SK-N-MC (cell line): ENCODE measurements at places on chromosomes 7 and 10.

- no peak for DNase-seq
These were observed 15.5 kb upstream of the JAZF1 start for GRCh38 chr7:28195910-28196620.

DNA sequence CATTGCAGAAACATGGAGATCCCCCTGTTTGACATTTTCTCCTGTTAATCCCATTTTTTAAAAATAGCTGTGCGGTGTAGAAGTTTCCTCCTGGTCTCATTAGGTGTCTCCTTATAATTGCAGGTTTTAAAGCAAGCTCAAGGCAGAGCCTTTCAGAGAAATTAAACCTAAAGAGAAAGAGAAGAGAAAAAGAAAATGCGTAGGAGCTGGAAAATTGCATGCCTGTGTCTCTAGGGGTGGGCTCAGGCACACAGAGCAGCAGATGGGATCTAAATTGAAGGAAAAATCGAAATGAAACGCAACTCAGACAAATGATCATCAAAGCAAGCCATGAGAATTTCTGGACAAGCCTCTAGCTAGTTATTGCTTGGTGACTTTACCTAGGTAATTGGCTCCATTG is 40.1 kb downstream of the GPR26 start:
- no peak for DNase-seq

DNA sequence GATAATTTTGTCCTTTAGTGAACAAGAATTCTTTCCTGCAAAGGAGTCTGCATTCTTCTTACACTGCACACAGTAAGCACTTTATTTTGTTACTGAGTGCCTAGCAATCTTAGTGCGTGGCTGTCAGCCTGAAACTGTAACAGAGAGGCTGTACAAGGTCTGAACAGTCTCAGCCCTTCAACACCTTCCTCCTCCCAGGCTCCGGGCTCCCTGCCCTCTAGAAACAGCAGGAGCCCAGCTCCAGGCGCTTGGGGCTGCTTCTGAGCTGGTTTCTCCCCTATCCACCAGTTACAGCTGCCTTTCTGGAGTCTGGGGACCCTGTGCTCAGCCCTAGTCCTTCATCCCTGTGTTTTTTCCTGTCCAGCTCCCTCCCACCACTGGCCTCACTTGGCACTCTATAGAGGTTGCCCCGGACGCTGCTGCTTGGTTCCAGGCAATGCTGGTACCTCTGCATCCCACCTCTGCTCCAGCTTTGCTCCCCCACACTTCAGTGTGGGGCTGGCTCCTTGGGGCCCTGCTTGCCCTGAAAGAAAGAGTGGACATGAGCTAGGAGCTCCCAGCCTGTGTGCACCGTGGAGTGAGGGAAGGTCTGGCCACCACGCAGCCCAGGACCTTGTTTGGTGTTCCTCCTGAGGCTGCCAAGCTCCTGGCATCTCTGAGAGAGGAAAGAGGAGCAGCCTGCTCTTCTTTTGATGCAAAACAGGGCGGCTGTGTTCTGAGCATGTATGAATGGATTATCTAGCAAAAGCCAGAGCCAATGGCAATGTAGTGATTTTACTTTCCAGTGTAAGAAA is 251.2 kb upstream of the GRB10 start:
- DNase-seq: no peak

- no peak for DNase-seq
These were observed 8.4 kb upstream of the PDCD4 start for GRCh38 chr10:110863361-110863760.

GRCh38 chr10:133335246-133336117 is 1.2 kb downstream of the CALY start:
- no peak for DNase-seq

- DNase-seq: no peak
These were observed 179.5 kb upstream of the LRGUK start for GRCh38 chr7:133947458-133948254.

DNA sequence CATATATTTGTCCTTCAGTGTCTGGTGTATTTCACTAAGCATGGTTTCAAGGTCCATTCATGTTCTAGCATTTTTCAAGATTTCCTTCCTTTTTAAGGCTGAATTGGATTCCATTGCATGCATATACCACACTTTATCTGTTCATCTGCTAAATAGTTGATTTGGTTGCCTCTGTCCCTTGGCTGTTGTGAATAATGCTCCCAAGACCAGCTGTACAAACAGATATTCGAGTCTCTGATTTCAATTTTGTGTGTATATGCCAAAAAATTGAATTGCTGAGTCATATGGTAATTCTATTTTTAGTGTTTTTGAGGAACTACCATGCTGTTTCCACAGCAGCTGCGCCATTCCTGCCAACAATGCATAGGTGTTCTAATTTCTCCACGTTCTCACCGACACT is 216.4 kb downstream of the NRG3 start:
- DNase-seq: no peak

DNA sequence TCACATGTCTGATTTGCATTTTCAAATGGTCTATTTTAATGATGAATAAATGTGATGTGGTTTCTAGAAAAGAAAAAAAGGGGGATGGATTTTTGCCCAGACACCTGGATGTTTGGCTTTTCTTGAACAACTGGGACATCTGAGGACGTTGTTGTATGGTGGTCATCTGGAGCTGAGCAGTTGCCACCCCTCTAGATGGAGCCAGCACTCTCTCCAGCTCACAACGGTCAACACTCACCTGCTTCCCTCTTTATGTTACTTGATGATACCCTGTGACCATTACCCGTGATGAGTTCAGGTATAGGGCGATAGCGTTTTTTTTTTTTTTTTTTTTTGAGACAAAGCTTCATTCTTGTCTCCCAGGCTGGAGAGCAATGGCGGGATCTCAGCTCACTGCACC is 30.1 kb upstream of the PAXIP1 start:
- DNase-seq: no peak

DNA sequence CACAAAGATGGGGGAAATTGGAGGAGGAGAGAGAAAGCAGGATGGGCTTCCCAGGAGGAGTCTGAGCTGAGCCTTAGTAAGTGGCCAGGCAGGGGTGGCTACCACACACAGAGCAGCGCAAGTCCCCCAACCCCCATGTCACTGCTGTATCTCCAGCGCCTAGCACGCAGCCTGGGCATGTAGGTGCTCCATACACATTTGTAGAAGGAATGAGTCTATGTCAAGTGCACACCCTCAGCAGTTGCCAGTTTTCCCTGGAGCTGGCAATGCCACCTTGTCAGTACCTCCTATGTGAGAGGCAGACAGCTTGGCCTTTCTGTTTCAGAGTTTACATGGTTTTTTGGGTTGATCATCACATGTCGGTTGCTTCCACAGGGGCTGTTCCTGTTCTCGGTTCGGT is 116.1 kb downstream of the CLEC2L start:
- no peak for DNase-seq

DNA sequence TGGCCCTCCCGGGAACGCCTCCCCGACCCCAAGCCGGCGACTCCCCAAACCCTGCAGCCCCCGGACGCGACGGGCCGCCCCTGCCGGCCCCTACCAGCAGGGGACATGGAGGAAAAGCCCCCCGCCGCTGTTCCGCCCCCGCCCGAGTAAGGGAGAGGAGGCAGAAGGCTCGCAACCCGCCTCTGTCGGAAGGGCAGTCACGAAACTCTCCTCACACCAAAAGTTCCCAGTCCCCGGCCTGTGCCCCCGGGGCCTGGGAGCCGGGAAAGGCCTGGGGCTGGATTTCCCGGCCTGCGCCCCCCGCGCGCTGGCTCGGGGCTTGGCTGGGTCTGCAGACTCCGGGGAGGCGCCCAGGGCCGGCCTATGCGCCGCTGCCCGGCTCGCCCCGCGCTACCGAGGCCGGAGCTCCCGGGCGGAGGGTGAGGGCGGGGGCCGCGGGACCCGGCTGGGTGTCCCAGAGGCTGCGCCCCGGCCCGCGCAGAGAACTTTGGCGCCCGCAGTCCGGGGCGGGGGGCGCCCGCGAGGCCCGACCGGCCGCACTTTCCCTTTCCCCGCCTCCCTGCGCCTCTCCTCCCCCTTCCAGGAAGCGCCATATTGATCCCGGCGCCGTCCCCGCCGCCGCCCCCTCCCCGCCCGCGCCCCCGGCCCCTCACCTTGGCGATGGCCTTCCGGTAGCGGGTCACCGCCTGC is 728 bp downstream of the PARD3 start:
- DNase-seq: no peak

GRCh38 chr10:112137154-112137987 is 46.2 kb downstream of the GPAM start:
- DNase-seq: no peak

GRCh38 chr7:1567049-1567771 is 2.6 kb downstream of the PSMG3 start:
- no peak for DNase-seq

DNA sequence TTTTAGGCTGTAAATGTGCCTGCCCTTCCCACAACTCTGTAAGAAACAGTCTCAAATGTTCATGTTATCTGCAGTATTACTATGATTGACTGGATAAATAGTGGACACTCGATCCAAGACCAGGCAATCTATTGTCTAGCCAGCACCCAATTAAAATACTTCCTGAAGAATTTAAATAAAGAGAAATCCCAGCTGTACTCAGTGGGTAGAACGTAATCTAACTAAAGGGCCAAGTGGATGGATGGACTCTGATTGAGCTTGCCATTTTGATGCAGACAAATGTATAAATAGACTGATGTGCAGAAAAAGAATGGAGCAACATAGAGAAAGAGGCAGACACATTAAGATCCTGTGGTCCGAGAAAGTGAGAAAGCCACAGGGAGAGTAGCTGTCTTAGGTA is 158.0 kb downstream of the IPMK start:
- DNase-seq: no peak

- DNase-seq: no peak
These were observed 1.4 kb upstream of the ZYX start for GRCh38 chr7:143379611-143380259.

- no peak for DNase-seq
These were observed 47.1 kb upstream of the SVIL start for GRCh38 chr10:29681676-29682448.

GRCh38 chr7:32762925-32763293 is 128.7 kb downstream of the KBTBD2 start:
- no peak for DNase-seq

DNA sequence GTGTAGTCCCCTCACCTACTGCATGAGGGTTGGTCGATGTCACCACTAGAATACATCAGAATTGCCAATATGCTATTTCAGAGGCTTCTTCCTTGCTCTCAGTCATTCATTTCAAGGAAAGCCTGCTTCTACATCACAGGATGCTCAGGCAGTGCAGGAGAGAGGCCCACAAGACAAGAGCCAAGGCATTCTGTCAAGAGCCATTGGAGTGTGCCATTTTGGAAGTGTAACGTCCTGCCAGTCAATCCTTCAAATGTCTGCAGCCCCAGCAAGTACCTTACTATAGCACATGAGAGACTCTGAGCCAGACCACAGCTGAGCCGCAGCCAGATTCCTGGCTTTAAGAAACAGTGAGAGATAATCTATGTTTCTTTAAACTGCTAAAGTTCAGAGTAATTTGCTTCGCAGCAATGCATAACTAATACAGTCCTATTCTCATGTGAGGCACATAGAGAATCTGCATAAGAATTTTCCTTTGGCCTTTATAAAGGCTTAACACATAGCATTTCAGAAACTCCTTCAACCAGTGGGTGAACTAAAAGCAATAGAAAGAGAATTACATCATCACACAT is 166.5 kb upstream of the GNAI1 start:
- no peak for DNase-seq

DNA sequence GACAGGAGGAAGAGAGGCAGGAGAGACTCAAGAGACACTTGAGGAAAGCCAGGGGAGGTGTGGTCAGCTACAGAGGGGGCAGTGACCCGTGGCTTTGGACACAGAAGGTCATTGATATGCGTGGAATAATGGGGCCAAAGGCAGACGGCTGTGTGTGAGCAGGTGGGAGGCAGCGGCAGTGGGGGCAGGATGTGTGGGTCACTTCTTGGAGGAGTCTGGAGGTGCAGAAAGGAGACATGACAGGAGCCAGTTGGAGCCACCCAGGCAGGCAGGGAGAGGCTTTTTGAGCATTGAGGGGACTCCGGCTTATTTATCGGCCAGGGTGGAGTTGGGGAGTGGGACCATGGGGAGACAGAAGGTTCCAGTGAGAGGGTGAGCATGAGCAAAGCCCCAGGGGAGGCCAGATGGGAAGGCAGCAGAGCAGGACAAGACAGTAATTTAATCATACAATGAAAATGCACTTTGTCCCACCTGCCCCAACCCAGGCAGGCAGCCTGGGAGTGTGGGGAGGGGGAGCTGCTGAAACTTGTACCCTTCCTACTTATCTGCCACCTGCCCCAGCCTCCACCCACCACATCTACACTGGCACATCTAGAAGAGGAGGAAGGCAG is 5.0 kb downstream of the LDB3 start:
- DNase-seq: no peak

GRCh38 chr7:7306231-7306630 is 123.9 kb downstream of the C1GALT1 start:
- DNase-seq: no peak

DNA sequence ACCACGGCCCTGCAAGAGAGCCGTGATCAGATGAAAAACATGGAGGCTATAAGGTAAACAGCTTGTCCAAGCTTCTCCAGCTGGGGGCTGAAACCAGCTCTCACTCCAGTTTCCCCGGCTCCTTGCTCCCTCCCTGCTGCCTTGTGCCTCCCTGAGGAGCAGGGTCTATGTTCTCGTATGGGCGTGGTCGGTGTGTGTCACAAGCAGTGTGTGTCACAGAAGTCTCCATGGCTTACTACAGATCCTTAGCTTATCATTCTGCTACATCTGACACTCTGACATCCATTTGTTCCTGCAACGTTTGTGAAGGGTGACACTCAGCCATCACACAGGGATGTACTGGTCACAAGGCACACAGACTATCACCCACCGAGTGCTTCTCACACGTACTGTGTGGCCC is 54.6 kb downstream of the CSGALNACT2 start:
- DNase-seq: no peak
